ENCODE measurements at places on chromosomes 6 and 20.
A peak's percentile ranks its signal among the peaks of the same experiment; 100 is the strongest.

DNA sequence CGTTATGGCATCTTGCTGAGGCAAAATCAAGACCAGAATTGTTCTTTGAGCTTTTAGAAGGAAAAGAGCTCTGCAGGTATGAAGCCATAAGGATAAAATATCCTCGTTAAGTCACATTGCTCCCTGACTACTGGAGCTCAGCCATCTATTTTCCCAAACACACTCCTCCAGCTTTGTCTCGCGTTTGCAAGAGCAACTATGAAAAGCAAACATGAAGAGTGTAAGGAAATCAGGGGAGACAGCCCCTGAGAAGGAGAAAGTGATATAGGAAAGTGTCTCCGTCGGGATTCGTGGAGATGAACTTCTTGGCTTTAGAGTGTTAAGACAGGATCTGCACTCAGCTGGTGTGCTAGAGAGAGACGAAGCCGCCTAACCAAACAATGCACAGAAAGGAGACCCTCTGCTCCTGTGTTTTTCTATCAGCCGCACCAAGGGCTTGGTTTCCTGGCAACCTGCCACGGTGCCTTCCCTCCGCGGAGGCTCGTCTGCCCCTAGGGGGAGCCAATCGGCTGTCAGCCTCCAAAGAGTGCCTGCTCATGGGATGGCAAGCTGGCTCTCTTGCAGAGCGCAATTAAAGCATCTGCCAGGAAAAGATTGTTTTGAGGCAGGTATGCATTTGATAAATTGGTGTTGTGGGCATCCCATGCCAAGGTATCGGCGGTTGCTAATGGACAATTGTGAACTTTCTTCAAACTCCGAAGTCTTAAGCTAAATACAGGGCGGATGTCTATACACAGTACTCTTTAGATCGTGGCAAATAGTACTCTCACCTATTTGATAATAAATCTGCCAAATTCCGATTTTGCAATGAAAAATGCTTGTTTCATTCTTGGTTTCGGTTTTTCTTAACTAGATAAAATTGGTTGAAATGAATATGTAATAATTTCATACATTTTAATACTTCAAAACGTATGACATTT, 603.2 kb downstream of the RNF144B start:
- peak; percentile 57 for DNase-seq

DNA sequence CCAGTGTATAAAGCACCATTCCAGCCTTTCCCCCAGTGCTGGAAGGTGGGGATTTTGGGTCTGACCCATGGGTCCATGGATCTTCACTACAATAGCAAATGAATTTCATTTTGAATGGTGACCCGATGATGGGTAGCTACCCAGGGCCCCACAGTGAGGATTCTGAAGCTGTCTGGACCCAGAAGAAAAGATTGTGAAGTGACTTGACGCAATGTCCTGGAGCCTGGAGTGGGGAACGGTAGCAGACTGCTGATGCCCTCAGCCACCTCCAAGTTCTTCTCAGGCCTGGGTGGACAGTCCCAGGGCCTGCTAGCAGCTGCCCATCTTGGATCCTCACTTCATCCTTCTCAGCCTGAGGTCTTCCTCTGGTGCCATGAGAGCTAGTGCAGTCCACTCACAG, 23.4 kb upstream of the SLC32A1 start:
- no peak for DNase-seq

- DNase-seq: no peak
These were observed 61.2 kb downstream of the PPP1R14C start for GRCh38 chr6:150203871-150204545.

DNA sequence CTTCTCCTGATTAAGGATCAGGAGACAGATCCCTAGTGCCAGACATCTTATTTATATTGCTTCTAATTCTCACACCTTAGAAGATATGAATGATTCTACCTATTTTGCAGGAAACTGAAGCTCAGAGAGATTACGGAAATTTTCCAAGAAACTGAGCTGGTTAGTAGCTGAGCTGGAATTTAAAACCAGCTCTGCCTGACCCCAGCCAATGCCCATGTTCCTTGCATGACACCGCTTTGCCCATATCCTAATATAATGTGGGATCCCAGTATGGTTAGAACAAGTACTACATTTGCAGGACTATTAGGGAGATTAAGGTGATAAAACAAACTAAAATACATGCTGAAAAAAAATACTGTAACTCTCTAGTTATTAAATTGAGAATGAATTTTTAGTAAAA, 1.9 kb downstream of the TMEM30A start:
- no peak for DNase-seq

GRCh38 chr6:41917528-41917927, 3.4 kb downstream of the MED20 start:
- no peak for DNase-seq

DNA sequence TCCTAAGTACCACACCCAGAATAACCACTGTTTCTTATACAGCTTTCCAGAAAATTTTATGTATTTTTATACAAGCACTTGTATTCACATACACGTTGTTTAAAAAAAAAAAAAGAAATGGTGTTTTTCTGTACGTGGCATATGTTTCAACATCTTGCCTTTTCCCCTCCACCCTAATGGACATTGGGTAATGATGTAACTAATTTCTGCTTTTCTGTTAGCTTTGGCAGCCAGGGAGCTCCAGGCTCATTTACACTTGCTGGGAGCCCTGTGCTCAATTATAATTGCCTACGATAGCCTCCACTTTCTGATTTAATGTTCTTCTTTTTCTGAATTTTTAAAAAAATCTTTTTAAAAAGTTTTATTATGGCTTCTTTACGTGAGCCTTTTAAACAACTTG, 352.4 kb downstream of the UTRN start:
- DNase-seq: no peak

DNA sequence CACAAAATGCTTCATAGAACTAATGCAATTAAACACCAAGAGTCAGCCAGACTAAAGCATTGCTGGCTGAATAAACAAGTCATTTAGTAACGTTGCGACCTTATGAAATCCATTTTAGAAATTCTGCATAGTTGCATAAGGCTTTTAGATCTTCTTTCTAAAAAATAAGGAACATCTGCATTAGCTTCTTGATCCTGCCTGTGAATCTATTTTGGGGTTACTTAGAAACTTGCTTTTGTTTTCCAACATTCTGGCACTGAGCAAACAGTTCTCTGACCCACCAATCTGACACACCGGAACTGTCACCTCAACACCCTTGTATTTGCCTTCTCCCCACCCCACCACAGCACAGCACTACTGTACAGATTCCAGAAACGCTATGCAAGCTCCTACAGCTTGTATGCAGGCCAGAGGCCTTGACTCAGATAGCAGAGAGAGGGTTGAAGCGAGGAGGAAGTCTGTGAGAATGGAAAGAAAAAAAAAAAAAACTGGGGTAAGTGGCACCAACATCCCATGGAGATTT, 55.0 kb downstream of the KIF13A start:
- DNase-seq: no peak

GRCh38 chr6:97174471-97174870, 108.5 kb downstream of the MMS22L start:
- DNase-seq: no peak

DNA sequence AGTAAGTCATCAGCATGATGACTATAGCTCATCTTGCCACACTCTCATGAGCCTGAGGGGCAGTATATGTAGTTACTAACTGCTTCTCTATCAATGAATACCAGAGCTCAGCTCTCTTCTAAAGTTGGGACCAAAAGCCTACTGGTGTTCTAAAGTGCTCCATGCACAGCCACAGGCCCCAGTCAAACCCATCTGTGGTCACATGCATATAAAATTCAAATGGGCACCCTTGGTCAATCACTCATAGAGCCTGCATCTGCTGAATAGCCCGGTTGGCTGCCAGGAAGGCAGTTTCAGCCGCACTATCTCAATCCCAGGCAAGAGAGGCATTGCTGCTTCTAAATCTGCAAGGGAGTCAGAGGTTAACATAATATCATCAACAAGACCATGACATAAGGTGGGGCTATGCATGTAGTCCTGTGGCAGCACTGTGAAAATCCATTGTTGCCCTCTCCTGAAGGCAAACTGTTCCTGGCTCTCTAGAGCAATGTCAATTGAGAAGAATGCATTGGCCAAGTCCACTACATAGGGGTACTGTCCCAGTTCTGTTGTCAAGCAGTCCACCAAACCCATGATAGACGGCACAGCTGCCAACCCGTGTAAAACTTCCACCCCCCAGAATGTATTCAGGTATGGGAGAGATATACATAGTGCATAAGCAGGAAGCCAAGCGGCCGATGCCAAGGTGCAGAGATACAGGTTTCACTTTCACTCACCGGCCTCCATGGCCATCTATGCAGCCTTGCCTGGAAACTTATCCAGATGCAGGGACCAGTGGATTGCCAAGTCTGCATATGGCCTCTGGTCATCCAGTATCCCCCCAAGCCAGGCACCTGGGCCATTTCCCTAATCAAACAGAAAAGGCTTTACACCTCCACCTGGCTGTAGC, 76.2 kb downstream of the ALDH8A1 start:
- no peak for DNase-seq

- no peak for DNase-seq
These were observed 58.8 kb upstream of the MOCS1 start for GRCh38 chr6:39992861-39993622.

DNA sequence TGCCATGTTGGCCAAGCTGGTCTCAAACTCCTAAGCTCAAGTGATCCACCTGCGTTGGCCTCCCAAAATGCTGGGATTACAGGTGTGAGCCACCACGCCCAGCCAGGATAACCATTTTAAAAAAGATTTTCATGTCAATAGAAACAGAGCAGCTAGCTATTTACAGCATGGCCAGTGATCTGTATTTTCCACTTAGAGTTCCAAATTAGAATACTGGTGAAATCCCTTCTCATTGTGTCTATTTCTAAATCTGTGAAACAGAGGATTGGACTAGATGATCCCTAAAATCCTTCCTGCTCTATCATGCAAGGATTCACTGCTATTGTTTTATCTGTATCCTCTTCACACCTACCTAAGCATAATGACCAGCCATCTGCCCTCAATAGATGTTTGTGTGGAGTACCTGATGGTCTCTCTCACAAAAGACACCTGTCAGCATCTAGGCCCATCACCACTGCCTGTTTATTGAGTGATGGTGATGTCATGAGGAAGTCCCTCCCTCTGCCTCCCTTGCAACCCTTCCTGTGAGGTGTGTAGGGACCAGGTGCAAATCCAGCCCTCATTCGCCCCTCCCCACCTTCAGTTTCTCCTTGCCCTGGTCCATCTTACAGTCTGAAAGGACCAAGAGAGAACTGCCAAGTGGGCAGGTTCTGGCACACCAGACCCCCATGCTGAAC, 26.5 kb upstream of the SMIM29 start:
- no peak for DNase-seq

- peak; percentile 31 for DNase-seq
These were observed 21.8 kb downstream of the FAM209B start for GRCh38 chr20:56554869-56555268.

- DNase-seq: no peak
These were observed 11.6 kb upstream of the ARMC12 start for GRCh38 chr6:35725081-35725708.

- DNase-seq: peak; percentile 51
These were observed 532 bp upstream of the SLC35F1 start for GRCh38 chr6:117906507-117906957.

Data from midbrain (tissue), 1 donor.